ENCODE measurements at places on chromosomes 12 and 14. TPM values are rescaled to one million over a fixed set of nuclear protein-coding genes. Genes with fewer than 3 reads are reported as not detected.

OASL gene
- 0.15 TPM for total RNA-seq

LRP1 gene
- 53.5 TPM for total RNA-seq

- no peak for DNase-seq
Measured at GRCh38 chr14:78488938-78489337, 318.8 kb downstream of the NRXN3 start.

DNA sequence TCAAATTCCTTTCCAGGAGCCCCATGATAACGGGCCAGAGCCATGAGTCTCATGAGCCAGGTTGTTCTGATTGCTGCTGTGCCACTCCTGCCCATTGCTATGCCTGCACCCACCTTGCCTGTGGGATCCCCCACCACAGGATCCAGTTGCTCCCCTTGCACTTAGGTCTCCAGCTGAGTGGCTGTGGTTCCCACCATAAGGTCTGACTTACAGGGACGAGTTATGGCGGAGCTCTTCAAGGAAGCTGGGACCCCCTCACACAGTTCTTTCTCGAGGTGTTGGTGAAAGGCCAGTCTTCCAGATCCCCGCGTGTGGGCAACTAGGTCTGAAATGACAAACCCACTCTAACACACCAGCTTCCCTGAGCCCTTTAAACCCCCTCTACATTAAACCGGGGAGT lies 111.9 kb upstream of the C14orf180 start:
- no peak for DNase-seq

- no peak for DNase-seq
Measured at GRCh38 chr14:62280366-62280765, 518.1 kb downstream of the SNAPC1 start.
